ENCODE measurements at places on chromosomes 4 and X. TPM values are rescaled to one million over a fixed set of nuclear protein-coding genes. Genes with fewer than 3 reads are reported as not detected.
A peak's percentile ranks its signal among the peaks of the same experiment; 100 is the strongest.

DNA sequence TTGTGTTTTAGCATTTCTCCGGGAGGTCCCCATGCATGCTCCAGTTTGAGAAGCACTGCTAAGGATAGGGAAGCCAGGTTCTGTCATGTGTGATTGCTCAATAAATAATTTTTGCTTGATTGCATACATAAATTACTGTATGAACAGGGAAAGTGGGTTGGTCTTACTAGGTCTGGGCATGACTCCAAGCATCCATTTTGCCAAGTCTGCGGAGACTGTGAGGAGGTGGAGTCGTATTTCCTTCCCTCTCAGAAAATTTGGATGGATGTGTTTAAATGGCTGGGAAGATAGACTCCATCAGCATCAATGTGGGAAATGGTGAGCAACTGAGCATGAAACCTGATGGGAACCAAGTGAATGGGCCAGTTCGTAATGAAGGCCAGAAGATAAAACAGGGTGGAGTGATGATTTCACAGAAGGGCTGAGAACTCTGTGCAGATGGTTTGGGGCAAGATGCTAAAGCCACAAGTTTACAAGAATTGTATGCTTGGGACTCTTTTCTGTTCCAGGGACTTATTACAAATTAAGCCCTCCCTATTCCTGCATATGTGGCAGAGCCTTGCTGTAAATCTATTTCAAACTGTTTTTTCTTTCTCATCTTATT lies 84.1 kb downstream of the NHS start:
- no peak for DNase-seq

SMR3B gene
- not detected for total RNA-seq

DNA sequence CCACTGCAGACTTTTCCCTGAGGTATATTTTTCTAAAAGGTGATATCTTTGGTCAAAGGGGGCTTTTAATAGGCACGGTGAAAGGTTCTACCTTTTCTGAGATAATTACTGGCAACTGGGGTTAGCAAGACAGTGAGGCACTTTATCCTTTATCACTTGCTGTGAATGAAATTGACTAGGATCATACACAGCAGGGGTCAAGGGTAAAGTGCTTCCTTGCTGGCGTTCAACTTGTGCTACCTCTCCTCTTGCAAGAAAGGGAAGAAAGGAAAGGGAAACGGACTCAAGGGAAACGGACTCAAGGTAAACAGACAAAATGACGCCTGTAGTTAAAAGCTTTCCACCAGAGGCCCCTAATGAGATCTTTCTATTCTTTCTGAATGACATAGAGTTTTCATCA lies 78.6 kb upstream of the RAPGEF2 start:
- no peak for DNase-seq

MCUB gene
- 52.2 TPM for total RNA-seq

ARHGEF6 gene
- 16.1 TPM for total RNA-seq

GRCh38 chr4:101218894-101219293 lies 128.4 kb downstream of the PPP3CA start:
- DNase-seq, result no peak

DNA sequence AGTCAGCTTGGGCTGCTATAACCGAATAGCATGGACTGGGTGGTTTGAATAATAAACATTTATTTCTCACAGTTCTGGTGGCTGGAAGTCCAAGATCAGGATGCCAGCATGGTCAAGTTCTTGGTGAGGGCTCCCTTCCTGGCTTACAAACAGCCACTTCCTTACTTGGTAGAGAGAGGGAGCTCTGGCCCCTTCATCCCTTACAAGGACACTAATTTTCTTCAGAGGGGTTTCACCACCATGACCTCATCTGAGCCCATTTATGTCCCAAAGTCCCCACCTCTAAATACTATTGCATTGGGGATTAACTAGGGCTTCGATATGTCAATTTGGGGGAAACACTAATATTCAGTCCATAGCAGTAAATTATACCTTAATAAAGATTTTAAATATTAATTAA lies 61.8 kb downstream of the CLNK start:
- no peak for DNase-seq

WNK3 gene
- 0.35 TPM for total RNA-seq

DNA sequence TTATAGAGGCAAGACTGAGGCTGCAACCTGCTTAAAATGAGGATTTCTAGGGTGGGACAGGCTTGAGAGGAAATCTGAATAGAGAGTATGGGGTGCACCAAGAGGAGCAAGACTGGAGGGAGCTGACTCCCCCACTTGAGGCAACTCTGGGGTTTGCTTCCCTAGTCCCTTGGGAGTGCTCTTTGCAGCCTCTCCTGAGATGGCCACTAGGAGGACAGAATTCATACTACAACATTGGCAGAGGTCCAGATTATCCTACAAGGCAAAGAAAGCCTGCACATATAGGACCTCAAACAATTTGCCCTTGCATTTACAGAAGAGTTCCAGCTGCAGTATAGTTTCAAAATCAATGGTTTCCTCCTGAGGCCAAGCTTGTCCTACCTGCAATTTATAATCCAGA lies 830.9 kb downstream of the TECRL start:
- DNase-seq, result no peak

REELD1 gene
- total RNA-seq, result 0.43 TPM

H2BW2 gene
- total RNA-seq, result not detected

FAM241A gene
- total RNA-seq, result 13.8 TPM

DNA sequence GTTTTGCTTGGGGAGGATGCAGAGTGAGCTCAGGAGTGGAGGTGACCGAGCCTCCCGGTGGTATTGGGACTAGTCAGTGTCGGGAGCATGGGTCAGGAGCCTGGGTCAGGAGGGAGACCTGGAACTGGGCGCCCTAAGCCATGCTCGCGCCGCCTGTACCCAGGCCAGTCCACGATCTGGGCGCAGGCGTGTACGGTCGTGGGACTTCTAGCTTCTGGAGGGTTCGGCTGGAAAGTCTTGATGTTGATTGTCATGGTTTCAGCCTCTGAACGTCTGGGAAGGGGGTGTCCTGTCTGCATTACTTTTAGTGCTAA lies 244 bp downstream of the EIF2S3 start:
- no peak for DNase-seq

SUPT20HL2 gene
- total RNA-seq, result not detected

NDUFB11 gene
- total RNA-seq, result 103 TPM

ZBED1 gene
- 28.0 TPM for total RNA-seq

- DNase-seq, result peak; percentile 27
Measured at GRCh38 chrX:118528071-118528737, 32.6 kb downstream of the DOCK11 start.

TMEM271 gene
- total RNA-seq, result not detected

SULT1B1 gene
- total RNA-seq, result 0.05 TPM

- DNase-seq, result no peak
Measured at GRCh38 chrX:16882169-16882568, 12.0 kb upstream of the RBBP7 start.

DNA sequence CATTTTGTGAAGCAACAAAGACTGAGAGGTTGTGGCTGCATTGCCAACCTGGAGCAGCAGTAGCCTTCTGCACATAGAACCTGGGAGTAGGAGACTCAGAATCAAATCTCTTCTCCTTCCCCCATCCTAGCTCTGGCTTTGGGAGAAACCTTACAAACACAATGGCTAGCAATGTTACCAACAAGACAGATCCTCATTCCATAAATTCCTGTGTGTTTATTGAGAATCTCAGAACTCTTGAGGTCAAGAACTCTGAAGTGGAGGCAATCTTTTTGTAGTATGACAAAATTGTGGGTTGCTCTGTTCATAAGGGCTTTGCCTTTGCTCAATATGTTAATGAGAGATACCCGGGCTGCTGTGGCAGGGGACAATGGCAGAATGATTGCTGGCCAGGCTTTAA lies 406.7 kb upstream of the SPANXN1 start:
- no peak for DNase-seq

ARSJ gene
- total RNA-seq, result 0.18 TPM

DNA sequence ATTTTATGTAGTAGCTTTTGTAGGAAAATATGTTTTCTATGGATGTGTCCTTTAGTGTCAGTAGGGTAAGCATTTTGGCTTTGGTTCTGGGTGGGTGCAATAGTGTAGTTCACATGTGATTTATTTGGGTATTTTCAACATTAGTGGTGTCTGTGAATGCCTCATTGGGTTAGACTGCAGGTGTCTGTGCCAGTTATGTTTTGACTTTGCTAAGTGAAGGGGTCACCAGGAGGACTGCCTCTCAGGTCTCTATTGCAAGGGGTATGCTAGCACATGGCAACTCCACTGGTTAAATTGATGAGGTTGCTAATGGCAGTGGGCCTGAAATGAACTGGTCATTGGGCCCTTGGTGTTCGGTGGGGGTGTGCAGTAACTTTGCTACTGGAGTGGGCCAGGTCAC lies 467.1 kb downstream of the NAF1 start:
- no peak for DNase-seq

JCHAIN gene
- total RNA-seq, result 1.4 TPM

DNA sequence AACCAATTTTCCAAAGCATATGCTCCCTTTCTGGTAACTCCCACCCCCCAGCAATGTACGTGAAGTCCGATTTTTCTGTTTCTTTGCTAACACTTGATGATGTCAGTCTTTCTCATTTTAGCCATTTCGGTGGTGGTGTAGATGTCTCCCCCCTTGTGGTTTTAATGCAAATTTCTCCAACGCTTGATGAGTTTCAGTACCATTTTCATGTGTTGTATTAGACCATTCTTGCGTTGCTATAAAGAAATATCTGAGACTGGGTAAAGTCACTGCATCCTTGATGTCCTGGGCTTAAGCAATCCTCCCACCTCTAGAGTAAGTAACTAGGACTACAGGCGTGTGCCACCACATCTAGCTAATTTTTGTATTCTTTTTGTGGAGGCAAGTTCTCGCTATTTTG lies 148.4 kb upstream of the VCX3A start:
- no peak for DNase-seq

GRCh38 chr4:723751-724530 lies 18.3 kb downstream of the PCGF3 start:
- no peak for DNase-seq

SPIN2A gene
- total RNA-seq, result 0.22 TPM

GRCh38 chr4:98744372-98745150 lies 86.2 kb upstream of the TSPAN5 start:
- no peak for DNase-seq

GRCh38 chr4:147768113-147768512 lies 36.2 kb downstream of the ARHGAP10 start:
- DNase-seq, result no peak

- DNase-seq, result no peak
Measured at GRCh38 chr4:144954230-144954629, 143.8 kb downstream of the ANAPC10 start.

PAGE4 gene
- total RNA-seq, result not detected

GRCh38 chr4:139916041-139916440 lies 237.9 kb downstream of the MAML3 start:
- DNase-seq, result no peak

MAD2L1 gene
- 39.6 TPM for total RNA-seq

GRCh38 chr4:76354517-76355473 lies 48.3 kb downstream of the STBD1 start:
- no peak for DNase-seq

DNA sequence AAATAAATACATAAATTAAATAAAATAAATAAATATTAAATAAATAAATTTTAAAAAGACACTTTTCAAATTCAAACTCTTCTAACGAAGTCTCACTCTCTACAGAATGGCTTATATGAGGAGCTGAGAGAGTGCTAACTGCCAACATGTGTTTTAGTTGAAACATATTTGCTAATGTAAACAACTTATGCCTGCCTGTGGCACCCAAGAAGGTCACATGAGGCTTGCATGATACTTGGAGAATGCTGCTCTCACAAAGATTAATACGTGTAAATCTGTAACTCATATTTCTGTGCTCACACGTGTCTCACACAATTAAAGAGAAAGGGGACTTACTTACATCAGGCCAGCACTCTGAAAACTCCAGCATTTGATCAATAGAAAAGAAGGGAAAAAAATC lies 43.2 kb upstream of the PITX2 start:
- no peak for DNase-seq

- DNase-seq, result no peak
Measured at GRCh38 chr4:81792521-81792920, 320.8 kb upstream of the RASGEF1B start.

NXF2B gene
- total RNA-seq, result not detected

- no peak for DNase-seq
Measured at GRCh38 chr4:164402554-164402953, 351.4 kb upstream of the SMIM31 start.

Data from activated T-cell treated with anti-CD3 and anti-CD28 coated beads, Interleukin-2, amount 50 U/mL, for 4 hours (primary cell).